Activated naive CD8-positive, alpha-beta T cell treated with anti-CD3 and anti-CD28 coated beads, Interleukin-2, amount 50 U/mL, for 16 hours (primary cell): ENCODE measurements at places on chromosomes 4 and X.

- no peak for DNase-seq
These were observed 329.5 kb downstream of the KCTD8 start for GRCh38 chr4:44118971-44119680.

- no peak for DNase-seq
These were observed 40.8 kb downstream of the RHOXF2B start for GRCh38 chrX:120036704-120037103.

DNA sequence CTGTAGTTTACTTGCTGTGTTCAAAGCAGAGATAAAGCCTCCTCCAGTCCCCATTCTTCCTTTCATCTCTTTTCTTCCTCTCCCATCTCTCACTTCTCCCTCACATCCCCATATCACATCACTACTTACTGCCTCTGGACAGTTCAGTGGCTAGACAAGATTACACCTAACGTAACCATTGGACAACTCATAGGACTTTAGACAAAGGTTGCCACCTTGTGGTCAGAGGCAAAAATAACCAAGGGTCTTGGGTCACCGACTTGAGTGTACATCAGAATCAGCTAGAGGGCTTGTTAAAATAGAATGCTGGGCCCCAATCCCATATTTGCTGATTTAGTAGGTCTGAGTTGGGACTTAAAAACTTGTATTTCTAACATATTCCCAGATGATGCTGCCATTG, 109.3 kb upstream of the DGKK start:
- DNase-seq: no peak

DNA sequence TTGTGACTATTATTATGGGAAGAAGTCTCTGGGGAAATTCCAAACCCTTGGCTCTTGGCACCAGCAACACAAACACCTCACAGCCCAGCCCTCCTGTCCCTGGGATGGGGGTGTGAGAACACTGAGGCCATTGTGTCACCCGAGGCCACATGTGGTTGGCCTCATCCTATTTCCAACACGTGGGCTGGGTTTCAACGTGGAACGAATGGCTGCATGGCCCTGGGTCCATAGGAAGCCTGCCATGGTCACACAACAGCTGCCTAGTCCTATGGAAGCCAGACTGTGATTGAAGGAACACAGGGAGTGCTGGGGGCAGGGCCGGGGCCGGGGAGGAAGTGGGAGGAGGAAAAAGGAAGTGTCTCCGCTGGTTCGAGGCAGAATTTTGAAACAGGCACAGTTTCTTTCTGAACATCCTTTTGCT, 10.0 kb downstream of the CLCN4 start:
- no peak for DNase-seq

GRCh38 chr4:98572697-98573096, 85.7 kb downstream of the TSPAN5 start:
- no peak for DNase-seq

GRCh38 chrX:70479922-70480659, 35.5 kb downstream of the DLG3 start:
- DNase-seq: no peak

- DNase-seq: no peak
These were observed 2.5 kb downstream of the NONO start for GRCh38 chrX:71285929-71286328.

DNA sequence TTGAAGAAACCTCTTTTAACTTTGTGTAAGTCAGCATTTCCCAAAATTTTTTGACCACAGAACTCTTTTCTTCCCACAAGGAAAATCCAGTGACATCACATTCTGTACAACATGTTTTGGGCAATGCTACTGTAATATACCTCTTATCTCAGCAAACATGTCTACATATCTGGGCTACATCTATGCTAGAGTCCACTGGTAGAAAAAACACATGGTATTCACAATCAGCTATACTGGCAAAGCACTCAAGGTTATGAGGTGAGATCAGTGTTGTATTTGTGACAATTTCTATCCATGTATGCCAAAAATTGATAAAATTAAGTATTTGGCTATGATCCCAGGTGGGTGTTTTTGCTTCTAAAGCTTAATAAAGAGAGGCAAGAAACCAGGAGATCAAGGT, 98.0 kb downstream of the ATP11C start:
- DNase-seq: no peak

DNA sequence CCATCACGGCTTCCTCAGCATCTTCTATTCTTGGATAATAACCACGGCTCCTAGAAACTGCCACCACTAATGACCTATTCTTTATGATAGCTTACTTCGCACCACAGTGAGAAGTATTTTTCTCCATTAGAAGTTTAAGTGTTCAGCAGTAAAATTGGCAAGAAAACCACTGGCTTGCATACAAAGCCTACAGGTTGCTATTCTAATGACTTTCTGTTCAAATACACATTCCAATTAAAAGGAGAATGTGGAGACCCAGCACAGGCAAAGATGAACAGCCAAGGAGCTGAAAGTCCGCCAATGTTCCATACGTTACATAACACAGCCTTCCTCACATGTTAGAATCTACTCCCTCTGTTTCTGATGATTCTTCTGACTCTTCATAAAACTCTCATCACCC, 875.0 kb upstream of the PRKX start:
- no peak for DNase-seq

DNA sequence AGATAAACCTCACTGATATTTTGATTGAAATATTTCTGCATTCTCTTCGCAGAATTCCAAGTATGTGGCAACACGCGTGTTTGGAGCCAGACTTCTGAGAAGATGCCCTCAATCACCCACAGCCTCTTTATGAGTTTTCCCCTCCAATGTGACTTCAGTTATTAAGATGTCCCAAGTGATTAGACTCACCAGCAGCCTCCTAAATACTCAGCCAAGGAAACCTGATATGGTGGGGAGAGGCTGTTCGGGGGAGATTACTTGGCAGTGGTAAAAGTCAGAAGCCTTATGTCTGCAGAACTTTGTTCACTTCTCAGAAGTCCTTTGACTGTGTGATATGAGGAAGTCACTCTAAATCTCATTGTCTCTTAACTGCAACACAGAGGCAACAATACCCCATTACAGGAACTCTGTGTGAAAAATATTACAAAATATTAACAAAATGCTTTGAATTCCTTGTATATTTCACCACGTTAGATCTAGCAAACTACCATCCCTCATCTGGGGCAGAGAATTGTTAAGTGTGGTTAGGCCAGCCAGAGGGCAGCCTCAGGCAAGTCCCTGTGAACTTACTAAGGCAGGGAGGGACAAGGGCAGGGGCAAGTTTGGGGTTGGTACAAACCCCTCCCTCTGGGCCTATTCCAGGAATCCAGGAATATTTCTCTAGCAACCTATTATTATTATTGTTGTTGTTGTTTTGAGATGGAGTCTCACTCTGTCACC, 151.4 kb upstream of the USP9X start:
- no peak for DNase-seq

DNA sequence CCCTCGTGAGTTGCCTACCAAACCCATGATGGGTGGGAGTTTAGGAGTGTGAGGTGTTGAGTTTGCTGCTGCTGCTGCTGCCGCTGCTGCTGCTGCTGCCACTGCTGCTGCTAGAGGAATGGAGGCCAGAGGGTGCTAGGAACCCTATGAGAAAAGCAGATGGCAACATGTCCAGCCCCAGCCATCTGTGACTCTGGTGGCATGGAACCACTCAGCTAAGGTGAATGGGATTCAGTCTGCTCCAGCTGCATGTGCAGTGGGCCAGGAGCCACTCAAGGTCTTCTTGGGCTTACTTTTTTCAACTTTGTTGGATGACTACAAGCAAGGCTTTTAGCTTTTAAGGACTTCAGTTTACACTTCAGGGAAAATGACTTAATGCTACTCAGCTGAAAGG, 103.8 kb downstream of the RTL5 start:
- DNase-seq: no peak

DNA sequence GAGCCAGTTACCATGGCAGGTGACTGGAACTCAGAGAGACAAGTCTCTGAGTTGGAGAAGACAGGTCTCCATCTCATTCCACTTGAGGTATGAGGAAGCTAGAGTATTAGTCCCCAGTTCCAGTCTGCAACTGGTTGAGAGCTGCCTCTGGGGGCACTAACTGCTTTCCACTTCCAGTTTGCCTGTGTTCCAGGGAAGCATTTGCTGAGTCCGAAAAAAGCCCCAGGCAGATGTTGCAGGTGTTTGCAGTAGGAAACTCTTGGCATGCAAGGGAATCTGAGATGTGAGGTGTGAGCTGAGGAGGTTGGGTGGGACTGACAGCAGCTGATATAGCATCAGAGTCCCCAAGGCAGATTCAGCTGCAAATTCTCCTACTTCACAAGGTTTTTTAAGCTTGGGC, 272.2 kb upstream of the CASK start:
- no peak for DNase-seq

DNA sequence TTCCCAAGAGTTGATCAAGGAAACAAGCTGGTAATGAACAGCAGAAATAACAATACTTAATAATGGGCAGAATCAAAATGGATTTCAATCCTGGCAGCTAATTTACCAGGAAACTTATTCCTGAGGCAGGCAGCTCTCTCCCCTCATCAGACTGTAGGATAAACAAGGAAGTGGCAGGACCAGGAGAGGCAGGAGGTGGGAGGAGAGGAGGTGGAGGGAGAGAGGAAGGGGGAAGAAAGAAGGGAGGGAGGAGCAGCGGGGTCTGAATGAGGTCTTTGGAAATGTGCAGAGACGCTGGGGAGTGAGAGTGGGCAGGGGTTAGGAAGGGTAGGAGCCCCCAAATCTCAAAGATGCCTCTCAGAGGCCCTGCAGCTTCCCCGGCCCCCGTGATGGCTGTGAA, 231.5 kb downstream of the BCOR start:
- no peak for DNase-seq

DNA sequence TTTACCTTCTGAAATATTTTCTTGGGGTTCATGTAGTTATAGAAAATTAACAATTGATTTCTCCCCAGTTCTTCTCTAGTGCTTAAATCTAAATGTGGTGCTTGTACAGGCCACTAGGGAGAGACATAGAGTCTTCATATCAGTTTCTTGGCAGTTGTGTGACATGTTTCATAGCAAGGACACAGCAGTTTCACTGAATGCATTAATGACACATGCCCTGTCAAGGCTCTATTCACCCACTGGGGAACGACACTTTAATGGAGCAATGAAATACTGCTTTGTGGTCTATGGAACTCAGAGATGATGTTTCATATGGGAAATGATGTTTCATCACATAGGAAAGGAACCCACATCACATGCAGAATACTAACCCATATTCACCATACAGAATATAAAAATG, 2.8 kb downstream of the VEGFC start:
- no peak for DNase-seq
